Tongue (tissue), 3 donors: ENCODE measurements at places on chromosomes 6 and 20. TPM values are rescaled to one million over a fixed set of nuclear protein-coding genes. Genes with fewer than 3 reads are reported as not detected.

KIF6 gene
- total RNA-seq: 2.4 TPM

SLC17A5 gene
- total RNA-seq: 18.2 TPM

PRSS16 gene
- 1.6 TPM for total RNA-seq

CLVS2 gene
- total RNA-seq: 0.10 TPM

SLC22A2 gene
- total RNA-seq: 0.62 TPM

TREM1 gene
- 1.7 TPM for total RNA-seq

AKAP7 gene
- 20.3 TPM for total RNA-seq

NMBR gene
- not detected for total RNA-seq

SLC17A1 gene
- total RNA-seq: not detected

- no peak for DNase-seq
These were observed 140.5 kb downstream of the HIVEP2 start for GRCh38 chr6:142804490-142804889.

DNA sequence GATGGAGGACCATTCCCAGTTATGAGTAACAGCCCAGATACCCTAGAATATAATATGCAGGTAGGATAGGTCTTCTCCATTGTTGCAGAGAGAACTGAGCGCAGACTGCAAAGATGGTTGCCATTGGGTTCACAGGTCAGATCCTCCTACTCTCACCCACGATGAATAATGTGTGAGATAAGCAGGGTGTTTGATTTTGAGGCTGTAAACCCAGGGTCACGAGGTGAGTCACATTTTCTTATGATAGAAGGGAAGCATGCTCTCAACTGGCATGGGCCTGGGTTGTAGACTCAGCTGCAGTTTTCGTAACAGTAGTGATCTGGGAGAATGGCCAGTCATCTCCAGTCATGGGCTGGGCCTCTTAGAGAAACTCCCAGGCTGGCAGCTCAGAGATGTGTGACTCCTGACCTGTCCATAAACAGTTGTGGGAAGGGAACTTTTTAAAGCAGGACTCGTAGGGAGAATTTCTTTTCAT, 74.2 kb downstream of the CD164 start:
- no peak for DNase-seq

- DNase-seq: peak; percentile 75
These were observed 41.9 kb upstream of the NOL4L start for GRCh38 chr20:32626859-32627636.

DNA sequence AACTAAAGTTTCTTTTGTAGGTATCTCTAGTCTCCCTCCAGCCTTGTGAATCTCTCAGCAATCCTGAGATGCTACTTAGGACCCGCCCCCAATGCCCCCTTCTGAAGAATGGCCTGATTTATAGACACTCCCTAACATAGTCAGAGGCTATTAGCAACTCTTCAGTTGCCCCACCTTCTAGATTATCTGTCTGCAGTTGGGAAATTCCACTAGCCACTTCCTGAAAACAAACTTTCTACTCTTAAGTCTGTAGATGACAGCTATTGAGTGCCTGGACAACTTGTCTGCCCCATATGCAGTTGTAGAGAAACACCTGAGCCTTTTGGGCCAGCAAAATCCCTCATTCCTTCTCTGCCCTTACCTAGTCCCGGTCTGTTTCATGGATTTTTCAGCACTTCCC, 188.2 kb upstream of the PREP start:
- no peak for DNase-seq

DNA sequence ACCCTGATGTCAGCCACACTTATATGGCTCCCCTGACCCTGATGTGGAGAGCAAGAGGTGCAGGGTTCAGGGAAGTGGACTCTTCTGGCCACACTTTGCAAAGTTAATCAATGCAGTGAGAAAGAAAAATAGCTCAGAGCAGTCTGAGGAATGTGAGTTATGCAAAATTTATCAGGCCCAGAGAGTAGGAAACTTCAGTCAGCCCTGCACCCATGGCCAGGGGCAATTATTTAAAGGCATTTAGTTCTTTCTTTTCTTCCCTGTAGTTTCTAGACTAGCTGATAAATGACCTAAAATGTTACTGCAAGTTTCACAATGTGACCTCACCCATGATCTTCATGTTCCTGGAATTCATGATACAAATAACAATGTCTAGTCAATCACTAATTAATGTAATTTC, 143.7 kb upstream of the GGTLC1 start:
- no peak for DNase-seq

DNA sequence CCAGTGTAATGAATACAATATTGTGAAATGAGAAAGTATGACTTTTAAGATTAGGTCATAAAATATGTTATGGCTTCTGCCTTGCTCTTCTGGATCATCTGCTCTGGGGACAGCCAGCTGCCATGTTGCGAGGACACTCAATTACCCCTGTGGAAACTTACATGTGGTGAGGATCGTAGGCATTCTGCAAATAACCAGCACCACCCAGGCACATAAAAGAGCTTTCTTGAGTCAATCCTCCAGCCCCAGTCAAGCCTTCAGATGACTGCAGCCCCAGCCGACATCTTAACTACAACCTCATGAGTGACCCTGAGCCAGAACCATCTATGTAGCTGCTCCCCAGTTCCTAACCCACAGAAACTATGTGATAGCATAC, 4.5 kb upstream of the RBCK1 start:
- no peak for DNase-seq

DNA sequence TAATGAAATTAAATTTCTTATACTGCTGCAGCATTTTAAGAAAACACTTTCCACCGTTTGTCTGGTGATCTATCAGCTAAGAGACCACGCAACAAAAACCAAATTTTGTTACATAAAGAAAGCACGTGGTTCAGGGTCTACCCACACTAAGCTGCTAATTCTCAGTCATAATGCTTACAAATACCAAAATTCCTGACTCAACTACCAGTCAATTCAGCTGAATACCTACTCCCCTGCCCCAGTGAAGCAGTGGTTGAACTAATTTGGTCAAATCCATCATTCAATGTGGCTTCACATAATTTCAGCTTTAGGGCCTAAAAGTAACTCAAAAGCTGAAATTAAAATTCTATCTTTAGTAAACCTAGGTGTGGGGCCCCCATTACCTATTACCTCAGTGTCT, 468.6 kb upstream of the ARID1B start:
- no peak for DNase-seq

DNA sequence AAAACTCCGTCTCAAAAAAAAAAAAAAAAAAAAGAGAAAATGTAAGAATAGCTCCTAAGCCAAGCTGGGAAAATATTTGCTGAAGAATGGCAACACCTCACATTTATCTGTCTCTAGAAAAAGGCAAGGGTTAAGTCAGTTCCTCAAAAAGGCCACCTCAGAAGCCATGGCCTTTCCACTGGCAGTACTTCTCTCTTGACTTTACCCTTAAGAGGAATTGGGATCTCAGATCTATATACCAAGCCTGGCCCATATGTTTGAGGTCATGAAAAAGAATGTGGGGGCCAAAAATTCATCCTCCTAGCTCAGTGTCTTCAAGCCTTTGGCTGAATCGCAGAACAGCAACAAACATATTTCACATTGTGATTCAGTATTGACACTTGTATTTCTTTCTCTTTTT, 10.9 kb upstream of the NCOA3 start:
- no peak for DNase-seq

GRCh38 chr6:169539176-169539897, 162.5 kb downstream of the WDR27 start:
- DNase-seq: no peak

GRCh38 chr20:56381501-56381900, 10.5 kb downstream of the AURKA start:
- no peak for DNase-seq

DNA sequence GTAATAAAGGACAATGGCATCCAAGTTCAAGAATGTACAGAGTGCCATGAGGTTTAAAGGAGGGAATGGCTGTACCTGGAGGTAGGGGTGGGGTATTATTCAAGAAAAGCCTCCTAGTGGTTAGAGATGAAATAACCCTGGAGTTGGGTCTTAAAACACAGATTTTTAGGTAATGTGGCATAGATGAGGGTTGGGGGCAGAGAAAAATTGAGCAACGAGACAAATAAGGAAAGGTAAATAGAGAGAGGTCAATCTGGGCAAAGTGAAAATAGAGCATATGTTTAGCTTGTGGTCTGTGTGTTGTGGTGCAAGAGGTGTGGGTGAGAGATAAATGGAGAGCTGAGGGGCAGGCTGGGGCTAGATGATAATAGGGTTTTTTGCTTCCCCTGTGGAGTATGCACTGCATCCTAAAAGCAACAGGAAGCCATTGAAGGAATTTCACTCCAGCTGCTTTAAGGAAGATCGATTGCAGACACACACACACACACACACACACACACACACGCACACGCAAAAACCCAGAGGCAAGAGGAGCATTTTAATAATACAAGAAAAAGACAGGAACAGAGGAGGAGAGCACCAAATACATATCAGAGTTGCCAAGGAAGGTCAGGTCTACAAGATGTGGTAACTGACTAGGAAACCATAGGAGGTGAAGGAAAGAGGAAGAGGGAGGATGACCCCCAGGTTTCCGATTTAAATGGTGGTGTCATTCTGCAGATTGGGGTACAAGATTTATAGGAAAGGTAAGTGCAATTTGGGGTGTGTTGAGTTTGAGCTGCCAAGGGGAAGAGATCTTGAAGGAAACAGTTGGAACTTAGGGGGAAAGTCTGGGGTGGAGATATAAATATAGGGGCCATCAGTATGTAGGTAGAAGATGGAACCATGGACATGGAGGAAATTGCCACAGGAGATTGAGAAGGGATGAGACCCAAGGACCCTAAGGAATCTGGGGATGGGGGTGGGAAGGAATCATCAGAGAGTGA, 31.3 kb upstream of the ADGRF1 start:
- DNase-seq: no peak

DNA sequence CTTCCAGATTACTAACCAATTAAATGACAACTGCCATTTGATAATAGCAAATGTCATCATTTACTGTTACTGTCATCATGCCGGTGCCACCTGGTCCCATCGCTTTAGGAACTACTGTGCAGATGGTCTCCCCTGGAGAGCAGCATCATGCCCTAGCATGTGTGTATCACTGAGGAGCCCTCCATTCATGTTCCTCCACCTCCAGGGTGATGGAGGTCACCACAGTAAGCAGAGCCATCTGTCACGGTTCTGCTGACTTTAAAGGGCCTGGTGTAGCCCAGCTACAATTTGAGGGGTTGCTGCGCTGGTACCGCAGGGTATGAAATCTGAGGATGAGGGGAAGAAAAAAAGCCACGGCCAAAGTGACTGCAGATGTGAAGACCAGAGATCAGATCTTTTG, 118.8 kb upstream of the KCNK16 start:
- no peak for DNase-seq

- no peak for DNase-seq
These were observed 50.8 kb downstream of the GMDS start for GRCh38 chr6:2194643-2195042.

DNA sequence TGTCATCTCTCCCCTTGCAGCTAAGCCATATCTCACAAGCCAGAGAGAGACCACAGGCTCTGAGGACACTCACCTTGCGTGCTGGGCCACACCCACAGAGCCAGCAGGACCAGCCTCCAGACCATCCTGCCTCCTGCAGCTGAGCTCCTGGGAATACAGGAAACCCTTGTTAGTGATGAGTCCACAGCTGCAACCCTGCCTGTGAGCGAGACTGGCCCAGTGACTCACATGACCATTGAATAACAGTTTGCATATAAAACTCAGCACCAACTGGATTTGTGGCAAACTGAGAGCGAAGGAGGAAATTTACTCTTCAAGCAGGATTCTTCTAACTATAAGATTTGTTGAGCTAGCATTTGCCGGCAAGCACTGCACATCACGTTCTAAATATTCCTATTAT, 3.0 kb downstream of the THBS2 start:
- DNase-seq: peak; percentile 22

- DNase-seq: no peak
These were observed 332.7 kb downstream of the CENPW start for GRCh38 chr6:126672649-126673048.

- DNase-seq: no peak
These were observed 78.3 kb upstream of the CLDN20 start for GRCh38 chr6:155185544-155185943.

- DNase-seq: no peak
These were observed 96.6 kb downstream of the AKAP7 start for GRCh38 chr6:131231891-131232290.

GRCh38 chr20:2663364-2663886, 591 bp downstream of the IDH3B start:
- no peak for DNase-seq

DNA sequence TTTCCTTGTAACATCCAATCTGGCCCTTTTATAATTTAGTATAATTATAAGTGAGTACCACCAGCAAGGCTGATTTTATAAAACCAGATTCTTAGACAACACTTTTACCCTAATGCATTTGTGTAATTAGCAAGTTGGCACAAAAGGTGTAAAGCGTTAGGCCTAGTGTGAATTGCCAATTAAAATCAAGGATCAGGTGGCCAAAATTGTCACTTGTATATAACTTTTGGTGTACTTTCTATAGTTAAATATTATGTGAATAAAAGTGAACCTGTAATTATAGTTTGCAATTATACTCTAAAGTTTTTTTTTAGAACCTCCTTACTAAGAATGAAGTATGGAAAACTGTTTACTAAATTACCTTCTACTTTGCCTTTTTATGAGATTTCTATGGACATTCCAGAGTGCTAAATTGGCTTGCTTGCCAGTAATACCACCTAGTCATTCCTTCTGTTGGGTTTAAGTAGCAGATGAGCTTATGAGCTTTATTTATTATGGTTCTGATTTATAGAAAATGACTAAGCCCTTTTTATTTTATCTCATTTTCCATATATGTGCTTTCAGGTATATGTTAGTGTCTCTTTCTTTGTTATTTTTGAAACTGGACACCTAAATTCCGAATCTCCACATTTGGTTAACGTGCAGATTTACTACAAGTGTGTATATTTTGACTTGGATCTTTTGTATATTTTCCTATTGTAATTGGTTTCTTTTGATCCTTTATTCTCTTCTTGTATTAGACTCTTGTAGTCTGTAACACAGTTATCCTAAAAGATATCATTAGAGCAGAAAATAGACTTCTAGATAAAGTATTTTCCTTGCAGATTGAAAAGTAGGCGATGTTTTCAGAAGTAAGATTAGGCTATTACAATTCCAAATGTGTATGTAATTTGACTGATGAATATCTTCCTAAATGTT, 3.9 kb downstream of the STXBP5 start:
- no peak for DNase-seq

GRCh38 chr6:10146715-10147451, 268.0 kb downstream of the TFAP2A start:
- peak; percentile 6 for DNase-seq

- DNase-seq: no peak
These were observed 1.3 kb downstream of the LYRM4 start for GRCh38 chr6:5259428-5259827.
